Stomach (tissue), 19 donors: ENCODE measurements at places on chromosomes 3 and 15. TPM values are rescaled to one million over a fixed set of nuclear protein-coding genes. Genes with fewer than 3 reads are reported as not detected.

GRCh38 chr15:42999201-42999779, 78.7 kb upstream of the TTBK2 start:
- no peaks in the 10 kb centered on the region for H3K27me3 ChIP-seq
- no peak overlapping the region for H3K27ac ChIP-seq
- no peaks in the 10 kb centered on the region for H3K4me1 ChIP-seq
- no peak overlapping the region for H3K4me3 ChIP-seq

TIMP4 gene
- 5.2 TPM for total RNA-seq

DNA sequence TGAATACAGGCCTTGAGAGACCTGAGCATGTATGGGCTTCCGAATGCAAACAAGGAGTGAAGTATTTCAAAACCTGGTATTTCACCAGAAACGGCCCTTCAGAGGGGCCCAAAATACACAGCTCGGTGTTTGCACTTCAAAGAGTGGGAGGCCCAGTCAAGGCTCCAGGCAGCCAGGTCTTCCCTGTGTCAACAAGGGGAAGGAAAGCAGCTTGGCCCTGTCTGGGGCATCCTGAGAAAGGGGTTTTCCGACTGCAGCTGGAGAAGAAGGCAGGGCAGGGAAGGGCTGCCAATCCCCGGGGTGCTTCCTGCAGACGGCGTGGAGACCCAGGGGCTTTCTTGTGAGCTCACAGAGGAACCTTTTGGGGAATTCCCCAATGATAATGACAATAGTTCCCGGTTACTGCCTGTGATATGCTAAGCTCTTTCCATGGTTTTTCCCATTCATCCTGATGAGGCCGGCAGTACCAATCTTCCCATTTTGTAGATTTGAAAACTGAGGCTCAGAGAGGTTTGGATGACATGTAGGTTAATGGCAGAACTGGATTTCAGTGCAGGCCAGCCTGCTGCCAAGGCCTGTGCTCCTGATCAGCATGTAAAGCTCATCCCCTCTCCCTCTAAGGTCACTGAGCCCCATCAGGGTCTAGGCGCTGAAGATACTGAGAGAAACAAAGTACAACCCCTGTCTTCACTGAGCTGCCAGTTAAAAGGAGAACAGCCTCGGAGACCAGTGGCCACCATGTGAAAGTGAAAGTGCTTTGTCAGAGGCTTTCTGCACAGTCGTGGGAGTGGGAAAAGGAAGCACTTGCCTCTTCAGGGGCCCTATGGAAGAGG, 43.0 kb upstream of the TLE3 start:
- H3K4me3 ChIP-seq, result no peak overlapping the region
- DNase-seq, result peak; percentile 39
- no peaks in the 10 kb centered on the region for H3K27me3 ChIP-seq
- no peak overlapping the region for H3K27ac ChIP-seq

DNA sequence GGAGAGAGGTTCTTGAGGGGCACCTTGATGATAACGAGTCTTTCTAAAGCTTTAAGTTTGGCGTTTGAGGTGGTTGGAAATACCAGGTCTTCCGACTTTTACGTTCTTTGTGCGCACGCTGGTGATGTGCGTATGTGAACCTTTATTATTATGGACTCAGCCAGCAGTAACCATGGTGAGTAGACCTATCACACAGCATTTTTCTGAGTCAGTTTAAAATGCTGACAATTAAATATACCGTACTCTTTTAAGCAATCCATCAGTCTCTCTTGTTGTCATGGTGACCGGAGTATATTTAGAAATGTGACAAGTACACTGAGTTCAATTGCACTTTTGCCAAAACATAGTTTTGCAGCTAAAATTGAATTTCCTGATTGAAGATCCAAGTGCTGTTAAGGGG, 172.2 kb downstream of the LPP start:
- no peaks in the 10 kb centered on the region for H3K27me3 ChIP-seq
- H3K4me3 ChIP-seq, result no peak overlapping the region
- peaks cover 65% of the 10 kb centered on the region for H3K4me1 ChIP-seq
- H3K27ac ChIP-seq, result no peak overlapping the region
- no peaks in the 10 kb centered on the region for H3K36me3 ChIP-seq

DLL4 gene
- 3.3 TPM for total RNA-seq
